ENCODE measurements at places on chromosomes 13 and 19.
A peak's percentile ranks its signal among the peaks of the same experiment; 100 is the strongest.

- no peak for DNase-seq
These were observed 35.8 kb downstream of the VSTM2B start for GRCh38 chr19:29561601-29562000.

GRCh38 chr13:105346141-105346775 is 1189.2 kb downstream of the EFNB2 start:
- DNase-seq = no peak

DNA sequence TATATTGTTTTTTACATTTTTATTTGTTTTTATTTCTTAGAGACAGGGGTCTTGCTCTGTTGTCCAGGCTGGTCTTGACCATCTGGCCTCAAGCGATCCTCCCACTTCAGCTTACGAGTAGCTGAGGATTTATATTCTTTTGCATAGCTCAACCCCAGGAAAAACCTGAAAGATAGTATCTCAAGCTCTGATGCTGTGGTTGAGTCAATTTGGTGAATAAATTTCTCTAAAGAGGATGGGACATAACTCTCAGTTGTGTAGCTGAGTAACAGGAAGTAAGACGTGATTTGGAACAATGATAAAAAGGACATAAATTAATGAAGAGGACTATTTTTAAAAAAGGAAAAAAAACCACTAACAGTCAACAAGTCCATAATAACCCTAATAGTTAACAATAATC is 79.8 kb upstream of the TNFSF11 start:
- DNase-seq = no peak

- no peak for DNase-seq
These were observed 1.2 kb downstream of the KLF2 start for GRCh38 chr19:16325641-16326400.

DNA sequence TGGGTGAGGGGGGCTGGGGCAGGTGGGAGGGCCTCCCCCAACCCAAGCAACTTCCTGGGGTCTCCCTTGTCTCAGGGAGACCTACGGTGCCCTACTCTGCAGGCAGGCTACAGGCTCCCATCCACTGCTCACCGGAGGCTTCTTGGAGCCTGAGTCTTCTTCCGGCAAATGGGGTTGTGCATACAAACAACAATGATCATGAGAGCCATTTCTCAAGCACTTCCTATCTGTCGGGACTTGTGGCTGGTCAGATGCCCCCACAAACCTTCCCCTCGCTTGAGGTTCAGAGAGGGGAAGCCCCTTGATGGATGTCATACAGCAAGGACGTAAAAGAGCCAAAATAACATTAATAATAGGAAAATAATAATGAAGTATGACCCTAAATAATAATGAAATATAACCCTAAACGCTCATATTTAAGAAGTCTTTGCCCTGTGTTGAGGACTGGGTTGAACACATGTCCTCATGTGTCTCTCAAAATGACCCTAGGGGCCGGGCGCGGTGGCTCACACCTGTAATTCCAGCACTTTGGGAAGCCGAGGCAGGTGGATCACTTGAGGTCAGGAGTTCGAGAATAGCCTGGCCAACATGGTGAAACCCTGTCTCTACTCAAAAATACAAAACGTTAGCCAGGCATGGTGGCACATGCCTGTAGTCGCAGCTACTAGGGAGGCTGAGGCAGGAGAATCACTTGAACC is 727 bp downstream of the CD37 start:
- no peak for DNase-seq

DNA sequence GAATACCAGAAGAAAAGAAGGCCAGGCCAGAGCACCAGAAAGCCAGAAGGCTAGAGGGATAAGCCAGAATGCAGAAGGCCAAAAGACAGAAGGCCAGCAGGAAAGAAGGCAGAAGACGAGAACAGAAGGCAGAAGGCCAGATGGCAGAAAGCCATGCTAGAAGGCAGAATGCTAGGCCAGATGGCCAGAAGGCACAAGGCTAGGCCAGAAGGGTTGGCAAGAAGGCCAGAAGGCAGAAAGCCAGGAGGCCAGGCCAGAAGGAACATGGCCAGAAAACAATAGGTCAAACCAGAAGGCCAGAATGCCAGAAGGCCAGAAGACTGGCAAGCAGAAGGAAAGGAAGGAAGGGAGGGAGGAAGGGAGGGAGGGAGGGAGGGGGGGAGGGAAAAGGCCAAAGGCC is 188.8 kb downstream of the TUBA3C start:
- no peak for DNase-seq

DNA sequence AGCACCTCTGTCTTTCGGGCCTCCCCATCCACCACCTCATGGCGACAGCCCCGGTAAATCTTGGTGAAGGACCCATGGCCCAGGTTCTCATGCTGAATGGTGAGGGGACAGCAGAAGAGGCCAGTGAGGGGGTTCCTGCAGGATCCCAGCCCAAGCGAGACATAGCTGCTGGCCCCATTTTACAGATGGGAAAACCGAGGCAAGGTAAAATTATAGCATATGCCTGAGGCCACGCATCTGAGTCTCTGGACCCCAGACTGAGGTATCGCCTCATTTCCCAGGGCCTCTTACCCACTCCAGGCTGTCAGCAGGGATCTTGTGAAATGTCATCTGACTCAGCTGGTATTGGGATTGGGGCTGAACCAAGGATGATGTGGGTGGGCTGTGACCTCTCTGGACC is 9.8 kb downstream of the JAK3 start:
- DNase-seq = no peak

DNA sequence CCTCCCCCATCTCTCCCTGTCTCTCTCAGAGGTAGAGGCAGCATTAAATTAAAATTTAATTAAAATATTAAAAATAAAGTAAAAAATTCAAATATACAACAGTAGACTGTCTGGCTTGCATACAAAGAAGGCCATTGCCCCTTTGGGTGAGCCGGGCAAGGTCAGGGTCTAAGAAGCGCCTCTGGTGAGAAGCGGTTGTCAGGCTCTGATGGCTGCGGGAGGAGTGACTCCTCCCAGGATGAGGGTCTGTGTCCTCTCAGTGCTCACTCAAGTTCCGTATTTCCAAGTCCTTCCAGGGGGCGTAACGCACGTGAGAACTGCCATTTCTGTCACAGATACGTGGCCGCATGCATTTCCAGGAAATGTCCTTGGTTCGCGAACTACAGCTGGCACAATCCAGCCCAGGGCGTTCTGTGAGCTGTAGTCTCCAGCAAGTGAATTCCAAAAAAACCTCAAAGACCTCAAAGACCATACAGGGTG is 737 bp upstream of the ZNF181 start:
- peak; percentile 75 for DNase-seq

DNA sequence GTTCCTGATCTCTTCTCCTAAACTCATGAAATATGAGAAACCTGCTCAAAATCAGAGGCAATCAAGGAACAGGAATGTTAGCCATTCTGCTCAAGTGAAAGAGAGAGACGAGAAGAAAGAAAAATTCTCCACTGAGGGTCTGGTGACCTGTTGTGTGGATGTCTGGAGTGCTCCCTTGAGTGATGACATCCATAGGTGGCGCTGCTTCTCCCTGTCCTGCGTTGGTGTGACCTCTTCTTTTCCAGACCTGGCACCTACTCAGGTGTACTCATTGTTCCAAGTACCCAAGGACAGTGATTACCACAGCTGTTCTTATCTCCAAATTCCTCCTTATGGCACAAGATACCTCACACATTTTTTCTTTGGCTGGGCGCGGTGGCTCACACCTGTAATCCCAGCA is 4.0 kb downstream of the ZNF223 start:
- no peak for DNase-seq

DNA sequence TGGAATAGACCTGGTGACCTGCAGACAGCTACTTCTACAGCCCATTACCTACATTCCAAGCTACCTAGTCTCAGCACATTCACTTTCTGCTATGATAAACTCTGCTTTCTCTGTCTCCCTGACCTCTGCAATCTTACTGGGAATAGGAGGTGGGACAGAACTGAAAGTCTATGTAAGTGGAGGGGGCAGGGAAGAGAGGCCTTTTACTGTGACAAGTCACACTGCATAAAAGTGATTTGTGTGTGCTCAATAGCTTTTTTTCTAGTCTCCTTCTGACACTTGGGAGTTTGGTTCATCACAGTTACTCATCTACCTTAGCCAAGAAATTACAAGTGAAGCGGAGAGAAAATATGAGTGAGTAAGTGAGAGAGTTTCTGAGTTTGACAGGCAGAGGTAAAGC is 322.4 kb downstream of the OLFM4 start:
- no peak for DNase-seq

- peak; percentile 75 for DNase-seq
These were observed 1.2 kb upstream of the ENOX1 start for GRCh38 chr13:43787997-43788396.

GRCh38 chr19:5753743-5754142 is 30.8 kb downstream of the PRR22 start:
- no peak for DNase-seq

DNA sequence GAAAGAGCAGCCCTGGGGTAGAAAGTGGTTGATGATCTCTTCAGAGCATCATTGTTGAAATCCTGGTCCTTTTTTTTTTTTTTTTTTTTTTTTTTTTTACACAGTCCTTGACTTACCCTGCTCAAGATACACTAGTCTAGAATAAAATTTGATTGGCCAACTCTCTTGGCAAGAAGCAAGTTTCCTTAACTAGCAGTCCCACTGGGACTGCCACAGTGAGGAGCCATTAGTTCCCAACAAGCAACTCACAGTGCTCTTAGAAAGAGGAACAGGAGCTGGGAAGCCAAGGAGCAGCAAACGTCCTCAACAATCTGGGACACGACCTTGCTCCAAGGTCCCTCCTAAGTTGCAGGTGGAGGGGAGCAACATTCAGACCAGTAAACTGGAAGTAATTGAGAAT is 47.9 kb upstream of the INTS6 start:
- DNase-seq = no peak

DNA sequence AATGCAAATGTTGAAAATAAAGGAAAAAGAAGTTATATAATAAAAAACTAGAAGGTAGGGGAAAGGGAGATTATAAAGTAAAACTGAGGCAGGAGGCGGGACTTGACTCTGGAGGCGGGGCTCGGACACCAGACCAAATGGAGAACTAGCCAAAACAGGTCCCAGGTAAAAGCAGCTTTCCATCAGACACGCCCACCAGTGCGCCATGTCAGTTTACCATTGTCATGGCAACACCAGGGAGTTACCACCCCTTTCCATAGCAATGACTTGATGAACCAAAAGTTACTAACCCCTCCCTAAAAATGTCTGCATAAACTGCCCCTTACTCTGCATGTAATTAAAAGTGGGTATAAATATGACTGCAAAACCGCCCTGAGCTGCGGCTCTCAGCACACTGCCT is 70.9 kb downstream of the PEPD start:
- DNase-seq = no peak

DNA sequence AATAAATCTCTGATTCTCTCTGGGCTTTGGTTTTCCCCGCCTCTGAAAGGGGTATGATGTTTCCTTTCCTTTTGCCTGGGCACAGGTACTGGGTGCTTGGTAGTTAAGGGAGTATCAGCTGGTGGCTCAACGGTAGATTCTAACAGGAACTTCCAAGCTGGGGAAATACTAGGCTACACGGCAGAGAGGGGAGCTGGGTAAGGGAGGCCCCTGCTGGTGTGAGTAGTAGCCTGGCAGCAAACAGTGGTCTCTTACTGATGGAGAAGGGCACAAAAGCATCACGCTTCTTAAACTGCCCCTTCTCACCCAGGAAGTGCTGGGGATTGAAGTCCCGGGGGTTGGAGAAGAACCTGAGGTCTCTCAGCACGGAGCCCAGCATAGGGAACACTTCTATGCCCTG is 26.9 kb upstream of the CYP2A7 start:
- DNase-seq = no peak

GRCh38 chr19:49481020-49481683 is 6.3 kb upstream of the RPL13A start:
- DNase-seq = no peak

DNA sequence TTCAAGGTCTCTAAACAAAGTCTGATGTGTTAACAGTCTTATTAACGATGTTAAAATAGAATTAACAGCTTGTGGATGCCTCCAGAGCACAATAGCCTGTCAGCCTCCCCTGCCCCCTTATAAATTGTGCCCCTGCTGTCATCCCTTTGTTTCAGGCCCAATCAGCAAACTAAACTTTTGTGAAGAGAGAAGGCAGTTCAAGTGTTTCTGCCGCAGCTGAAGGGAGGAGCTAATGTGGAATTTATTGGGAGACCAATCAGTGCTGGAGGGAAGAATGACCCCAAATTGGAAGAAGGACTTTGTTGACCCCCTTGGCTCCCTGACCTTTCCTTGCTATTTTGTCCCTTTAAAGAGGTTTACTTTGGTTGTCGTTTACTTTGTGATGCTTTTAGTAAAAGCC is 160.5 kb downstream of the TM9SF2 start:
- DNase-seq = no peak

- DNase-seq = no peak
These were observed 17.0 kb downstream of the SLC7A1 start for GRCh38 chr13:29578300-29579085.

- DNase-seq = no peak
These were observed 496.4 kb downstream of the FOXO1 start for GRCh38 chr13:40170091-40170490.

DNA sequence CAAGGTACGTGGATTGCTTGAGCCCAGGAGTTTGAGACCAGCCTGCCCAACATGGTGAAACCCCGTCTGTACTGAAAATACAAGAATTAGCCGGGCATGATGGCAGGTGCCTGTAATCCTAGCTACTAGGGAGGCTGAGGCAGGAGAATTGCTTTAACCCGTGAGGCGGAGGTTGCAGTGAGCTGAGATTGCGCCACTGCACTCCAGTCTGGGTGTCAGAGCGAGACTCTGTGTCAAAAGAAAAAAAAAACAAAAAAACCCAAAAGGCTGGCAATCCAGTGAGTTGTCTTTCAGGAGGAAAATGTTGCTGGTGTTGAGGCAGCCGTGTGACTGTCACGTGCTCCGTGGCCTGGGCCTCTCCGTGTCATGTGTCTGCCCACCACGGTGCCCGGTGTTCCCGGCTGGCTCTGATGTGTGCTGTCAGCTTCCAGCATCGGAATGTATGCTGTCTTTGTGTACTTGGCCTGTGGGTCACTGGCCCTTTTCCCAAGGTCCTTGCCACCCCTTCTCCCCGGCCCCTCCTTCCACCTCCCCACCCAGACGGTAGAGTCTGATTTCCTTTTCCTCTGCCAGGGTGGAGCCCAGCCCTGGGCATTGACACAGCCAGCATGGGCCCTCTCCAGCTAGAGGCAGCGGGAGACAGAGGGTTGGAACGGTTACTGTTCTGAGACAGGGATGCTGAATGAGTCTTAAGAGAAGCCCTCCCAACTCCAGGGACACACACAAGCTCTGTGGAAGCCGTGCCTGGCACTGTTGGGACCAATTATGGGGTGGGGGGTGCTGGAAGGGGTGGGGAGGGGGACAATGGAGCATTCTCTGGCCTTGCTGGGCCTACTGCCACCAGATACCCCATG is 7.2 kb upstream of the TUBB4A start:
- DNase-seq = no peak

- no peak for DNase-seq
These were observed 171.9 kb downstream of the FOXO1 start for GRCh38 chr13:40494513-40494912.

- no peak for DNase-seq
These were observed 53.2 kb downstream of the MLLT1 start for GRCh38 chr19:6226444-6227155.

DNA sequence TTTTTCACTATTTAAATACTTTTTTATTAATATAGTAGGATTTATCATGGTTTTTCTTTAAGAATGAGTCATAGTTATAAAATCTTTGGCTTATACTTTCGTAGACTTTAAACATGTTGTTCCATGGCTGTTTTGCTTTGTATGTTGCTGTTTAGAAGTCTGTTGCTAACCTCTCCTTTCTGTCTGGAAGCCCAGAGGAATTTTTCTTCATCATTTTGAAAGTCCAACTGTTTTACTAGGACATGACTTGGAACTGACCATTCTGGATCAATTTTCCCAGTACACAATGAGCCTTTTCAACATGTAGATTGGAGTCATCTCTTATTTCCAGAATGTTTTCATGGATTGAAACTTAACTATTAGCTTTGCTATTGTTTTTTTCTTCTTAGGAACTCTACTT is 7.9 kb downstream of the CAB39L start:
- DNase-seq = no peak

GRCh38 chr13:32837973-32838927 is 178.0 kb upstream of the KL start:
- no peak for DNase-seq

Measured in NCI-H526 treated with DMSO at 0.1 percent for 48 hours (cell line).